Activated T-helper 2 cell treated with anti-CD3 and anti-CD28 coated beads, Interferon-gamma antibody, Interleukin-2, Interleukin-4, amounts not matched to agents 10 μg/mL and 5 μg/mL and 100 μg/mL, durations not matched to agents 14 hours and 24 hours and 36 hours (primary cell): ENCODE measurements at places on chromosomes 3 and 15. TPM values are rescaled to one million over a fixed set of nuclear protein-coding genes. Genes with fewer than 3 reads are reported as not detected.

GRCh38 chr3:133153382-133153781, 115.2 kb downstream of the TMEM108 start:
- DNase-seq: no peak

GRCh38 chr15:55403531-55403930, 4.6 kb downstream of the CCPG1 start:
- DNase-seq: no peak

GRCh38 chr3:147400111-147400510, 6.2 kb downstream of the ZIC4 start:
- no peak for DNase-seq

- DNase-seq: no peak
Measured at GRCh38 chr3:142925140-142925539, 36.3 kb upstream of the PCOLCE2 start.

GRCh38 chr15:82679626-82680199, 30.0 kb downstream of the AP3B2 start:
- no peak for DNase-seq

- DNase-seq: no peak
Measured at GRCh38 chr3:197336348-197336747, 37.9 kb upstream of the DLG1 start.

DNA sequence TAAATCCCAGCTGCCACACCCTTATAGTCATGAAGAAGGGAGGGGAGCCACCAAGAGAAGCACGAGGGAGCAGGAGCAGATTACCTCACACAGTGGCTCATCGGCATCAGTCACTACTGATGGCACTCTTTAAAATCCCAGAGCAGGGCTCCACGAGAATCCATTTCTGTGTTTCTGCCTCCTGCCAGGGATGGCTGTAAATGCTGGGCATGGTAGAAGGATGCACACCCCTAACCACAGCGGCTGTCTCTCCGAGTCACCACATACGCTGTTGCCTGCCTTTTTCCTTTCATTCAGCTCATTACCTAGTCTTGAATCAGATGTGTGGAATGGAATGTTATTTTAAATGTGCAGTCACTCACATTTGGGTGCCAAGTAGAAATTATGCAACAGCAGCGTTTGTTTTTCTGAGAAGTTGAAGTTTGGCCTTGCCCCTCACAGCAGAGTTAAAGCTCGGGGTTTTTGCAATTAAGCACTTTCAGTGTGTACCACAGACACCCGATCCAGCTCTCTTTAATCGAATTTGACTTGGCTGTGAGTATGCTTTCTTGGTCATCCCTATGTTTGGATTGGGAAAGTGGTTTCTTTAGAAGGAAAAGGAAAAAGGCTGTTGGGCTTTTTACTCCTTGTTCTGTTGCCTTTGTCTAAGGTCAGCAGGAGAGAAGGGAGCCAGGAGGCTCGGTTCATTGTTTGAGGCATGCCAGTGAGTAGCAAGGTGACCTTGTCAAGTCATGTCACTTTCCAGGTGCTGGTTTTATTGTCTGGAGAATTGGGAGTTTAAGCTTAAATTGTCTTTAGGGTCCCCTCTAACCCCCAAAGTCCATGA, 284.2 kb upstream of the TPM1 start:
- no peak for DNase-seq

DNA sequence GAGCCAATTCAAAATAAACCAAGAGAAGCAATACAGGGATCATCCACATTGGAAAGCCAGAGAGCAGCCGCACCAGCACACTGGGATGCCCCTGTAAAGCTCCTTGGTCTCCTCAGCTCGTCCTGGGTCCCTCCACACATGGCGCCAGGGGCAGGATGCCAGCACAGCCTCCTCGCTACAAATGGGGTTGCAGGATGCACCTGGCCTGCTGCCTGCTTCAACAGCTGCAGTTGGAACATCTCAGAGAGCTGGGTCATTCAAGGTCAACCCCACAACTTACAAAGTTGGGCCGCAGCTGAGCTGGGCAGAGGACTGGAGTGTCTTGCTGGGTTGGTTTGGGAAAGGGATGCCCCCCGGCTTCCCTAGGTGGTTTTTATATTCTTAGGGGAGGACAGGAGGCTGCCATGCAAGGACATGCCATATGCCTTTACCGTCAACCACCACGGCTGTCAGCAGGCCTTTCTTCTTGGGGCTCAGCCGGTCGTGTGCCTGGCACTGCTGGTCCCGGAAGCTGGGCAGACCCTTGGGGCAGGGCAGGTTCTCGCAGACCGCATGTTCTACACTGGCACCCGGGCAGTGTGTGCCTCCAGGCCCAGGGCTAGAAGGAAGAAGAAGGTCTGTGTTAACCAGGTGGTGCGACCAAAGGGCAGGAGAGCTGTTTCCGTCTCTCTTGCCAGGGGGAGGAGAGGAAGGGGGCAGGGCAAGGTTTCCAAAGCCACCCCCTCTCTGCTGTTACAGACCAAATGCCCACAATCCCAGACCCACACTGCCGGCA, 225.2 kb downstream of the ADAMTS17 start:
- no peak for DNase-seq

DNA sequence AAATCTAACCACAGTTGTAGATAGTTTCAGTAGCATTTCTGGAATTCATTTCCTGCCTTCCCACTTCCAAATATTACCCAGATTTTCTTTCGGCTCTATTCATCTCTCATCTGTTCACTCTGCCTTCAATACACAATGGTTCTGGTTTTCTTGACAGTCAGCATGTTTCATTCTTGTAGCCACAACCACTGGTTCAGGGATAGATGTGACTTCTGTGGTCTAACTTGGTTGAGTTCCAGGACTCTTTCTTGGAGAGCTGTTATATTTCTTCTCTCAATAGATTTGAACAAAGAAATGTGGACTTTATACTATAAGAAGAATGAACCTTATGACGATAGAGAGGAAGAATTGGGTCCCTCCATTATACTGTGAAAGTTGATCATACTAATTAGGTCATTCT, 228.8 kb downstream of the NSUN3 start:
- no peak for DNase-seq

DNA sequence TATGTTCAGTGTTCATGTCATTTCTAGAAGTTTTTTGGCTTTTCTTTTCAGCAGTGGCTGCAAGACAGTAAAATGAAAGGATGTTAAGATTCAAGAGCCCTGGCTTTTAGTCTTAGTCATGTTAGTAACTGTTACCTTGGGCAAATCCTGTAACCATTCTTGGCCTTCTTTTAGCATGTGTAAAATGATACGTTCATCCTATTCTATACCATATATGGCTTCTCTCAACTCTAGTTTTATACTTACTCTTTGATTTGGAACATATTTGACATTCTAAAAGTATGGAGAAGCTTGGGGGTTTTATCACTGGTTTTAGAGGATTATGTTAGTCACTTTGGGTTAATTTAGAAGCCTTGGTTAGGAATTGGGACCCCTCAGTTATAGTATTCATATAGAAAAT, 20.1 kb downstream of the GTF2E1 start:
- DNase-seq: no peak

DNA sequence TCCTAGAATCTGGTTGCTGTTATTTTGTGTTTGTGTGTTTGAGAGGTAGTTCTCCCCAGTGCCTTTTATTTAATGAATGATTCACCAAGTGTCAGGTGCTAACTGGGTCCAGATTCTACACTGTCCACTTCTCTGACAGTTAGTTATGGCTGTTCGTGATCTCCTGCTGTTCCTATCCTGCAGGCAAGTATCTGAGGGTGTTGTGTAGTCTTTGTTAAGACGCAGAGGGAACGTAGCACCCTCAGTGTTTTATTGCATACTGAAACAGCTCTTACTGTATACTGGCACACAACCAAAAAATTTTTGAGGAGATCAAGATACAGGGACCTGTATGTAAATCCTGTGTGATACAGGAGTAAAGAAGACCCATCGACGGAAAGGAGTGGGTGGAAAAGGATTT, 1271.3 kb downstream of the ROBO1 start:
- no peak for DNase-seq

DNA sequence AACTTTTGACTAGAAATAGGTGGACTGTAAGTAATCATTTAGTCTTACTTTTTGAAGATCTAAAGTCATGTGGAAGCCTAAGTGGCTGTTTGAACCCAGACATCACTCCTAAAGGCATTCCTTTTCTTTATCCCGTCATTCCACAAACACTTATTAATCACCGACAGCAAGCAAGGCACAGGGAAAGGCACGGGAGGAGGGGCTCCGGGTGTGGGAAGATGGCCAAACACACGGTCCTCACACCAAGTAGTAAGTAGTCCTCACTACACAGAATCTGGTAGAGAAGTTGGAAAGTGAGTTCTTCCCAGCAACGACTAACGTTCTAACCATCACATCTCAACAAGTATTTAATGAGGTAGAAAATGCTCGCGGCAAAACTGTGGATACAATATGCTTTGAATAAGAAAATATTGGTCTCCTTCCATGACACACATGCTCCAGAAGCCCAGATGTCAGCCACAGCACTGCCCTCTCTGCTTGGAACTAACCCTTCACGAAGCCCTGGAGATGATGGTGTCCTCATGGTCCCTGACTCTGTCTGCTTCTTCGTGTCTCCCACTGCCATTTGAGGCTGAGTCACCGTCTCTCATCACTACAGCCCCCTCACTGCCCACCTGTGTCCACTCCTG, 202.2 kb downstream of the OPA1 start:
- DNase-seq: no peak

DNA sequence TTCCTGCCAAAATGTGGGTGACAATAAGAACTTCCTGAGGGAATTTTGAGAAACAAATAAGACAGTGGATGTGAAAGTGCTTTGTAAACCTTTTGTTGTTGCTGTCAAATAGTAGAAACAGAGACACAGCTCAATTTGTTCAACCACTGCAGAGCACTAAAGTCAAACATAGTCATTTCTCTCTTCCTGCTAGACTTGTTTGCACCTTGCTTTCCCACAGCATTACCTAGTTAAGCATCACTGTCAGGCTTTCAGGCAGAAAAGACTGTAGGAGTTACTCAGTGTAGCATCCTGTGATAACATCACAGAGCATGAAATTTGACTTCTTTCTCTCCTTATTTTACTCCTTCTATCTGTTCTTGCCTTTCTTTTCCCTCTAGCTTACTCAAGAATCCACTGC, 27.1 kb downstream of the SLC12A1 start:
- DNase-seq: no peak

DNA sequence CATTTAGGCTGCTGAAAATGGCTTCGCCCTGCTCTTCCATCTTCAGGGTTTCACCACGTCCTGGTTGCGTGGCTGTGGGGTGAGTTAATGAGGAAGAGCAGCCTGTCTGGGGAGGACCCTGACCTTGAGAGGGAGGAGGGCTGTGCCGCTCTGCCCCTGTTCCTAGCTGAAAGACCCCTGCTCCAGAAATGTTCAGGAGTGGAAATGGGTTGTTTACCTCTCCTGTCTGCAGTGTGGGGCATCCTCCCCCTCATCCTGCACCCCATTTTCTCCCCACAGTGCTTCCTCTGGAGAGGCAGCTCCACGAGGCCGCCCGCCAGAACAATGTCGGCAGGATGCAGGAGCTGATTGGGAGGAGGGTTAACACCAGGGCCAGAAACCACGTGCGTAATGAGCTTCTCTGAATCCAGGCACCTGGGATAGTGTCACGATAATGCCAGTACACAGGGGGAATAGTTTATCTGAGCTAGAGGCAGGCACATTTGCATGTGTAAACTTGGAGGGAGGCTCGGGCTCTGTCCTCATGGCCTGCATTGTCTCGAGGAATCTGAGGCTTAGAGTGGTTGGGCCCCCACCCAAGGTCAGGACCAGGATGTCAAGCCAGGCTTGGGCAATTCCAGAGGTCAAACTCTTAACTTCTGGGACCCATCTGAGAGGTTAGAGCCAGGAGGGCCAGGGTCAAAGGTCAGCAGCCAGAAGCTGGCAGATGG, 4.0 kb downstream of the ANKDD1A start:
- DNase-seq: no peak

- DNase-seq: peak; percentile 63
Measured at GRCh38 chr3:172511783-172512762, 11.2 kb downstream of the TNFSF10 start.

DNA sequence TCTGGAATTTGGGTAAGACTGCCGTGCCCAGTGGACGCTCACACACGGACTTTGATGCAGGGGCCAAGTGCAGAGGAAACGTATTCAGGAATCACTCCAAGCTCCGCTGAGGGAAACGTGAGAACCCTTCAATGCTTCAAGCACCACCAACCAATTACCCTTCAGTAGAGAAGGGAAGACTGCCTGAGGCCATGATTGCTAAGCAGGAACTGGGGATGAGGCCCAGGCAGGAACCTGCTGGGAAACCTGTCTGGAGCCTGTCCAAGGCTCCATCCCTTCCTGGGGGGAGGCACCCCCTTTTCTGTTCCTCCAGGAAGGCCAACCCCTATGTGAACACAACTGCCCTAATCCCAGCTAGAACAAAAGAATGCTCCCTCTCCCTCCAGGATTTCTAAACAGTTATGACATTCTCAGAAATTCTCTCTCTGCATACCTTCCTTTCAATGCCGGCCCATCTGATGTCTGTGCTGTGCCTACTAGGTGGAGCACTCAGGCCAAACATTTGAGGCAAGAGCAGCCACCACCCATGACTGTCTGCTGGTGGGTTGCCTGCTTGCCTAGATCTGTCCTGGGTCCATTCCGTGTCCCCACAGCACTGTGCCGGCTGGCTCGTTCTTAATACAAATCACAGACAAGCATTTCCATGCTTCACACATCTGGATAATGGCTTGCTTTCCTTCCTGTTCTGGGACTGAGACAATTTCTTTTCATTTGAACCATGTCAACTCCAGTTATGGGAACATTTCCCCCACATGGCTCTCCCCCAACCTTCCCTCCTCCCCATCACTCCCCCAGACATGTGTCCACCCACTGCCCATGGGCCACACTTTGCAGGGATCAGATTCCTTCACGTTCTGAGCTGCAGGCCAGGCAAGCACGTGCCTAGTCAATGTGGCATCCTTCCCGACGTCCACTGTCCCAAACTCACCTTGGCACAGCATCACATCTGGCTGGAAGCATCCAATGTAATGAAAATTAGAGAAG, 149.4 kb downstream of the ADAMTS17 start:
- DNase-seq: no peak

DNA sequence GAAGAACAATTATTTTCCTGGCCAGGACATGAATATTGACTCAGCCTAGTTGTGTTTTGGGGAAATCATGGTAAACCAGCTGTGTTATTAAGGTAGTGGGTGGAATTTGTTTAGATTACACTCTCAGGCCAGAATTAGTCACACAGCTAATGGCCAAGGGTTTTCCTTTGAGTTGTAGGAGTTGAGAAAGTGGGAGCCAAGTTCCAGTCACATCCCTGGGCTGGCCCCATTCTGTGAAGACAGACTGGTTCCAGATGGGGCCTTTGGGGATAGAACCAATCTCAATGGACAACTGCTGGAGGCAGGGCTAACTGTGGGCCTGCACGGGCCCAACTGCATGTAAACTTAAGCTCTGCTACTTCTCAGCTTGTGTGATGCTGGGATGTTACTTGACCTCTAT, 1.4 kb upstream of the RASL12 start:
- DNase-seq: no peak

GRCh38 chr3:134212967-134213665, 37.5 kb downstream of the RYK start:
- peak; percentile 62 for DNase-seq

GRCh38 chr3:130700541-130700940, 46.1 kb downstream of the PIK3R4 start:
- no peak for DNase-seq

- DNase-seq: no peak
Measured at GRCh38 chr3:60189304-60189703, 1061.9 kb downstream of the FHIT start.

GRCh38 chr3:115658032-115658336, 34.7 kb downstream of the GAP43 start:
- DNase-seq: no peak

TGM5 gene
- 0.09 and 0.21 TPM in 2 replicates for total RNA-seq

GATA2 gene
- total RNA-seq: 0.09 and 0.28 TPM in 2 replicates

GALNT15 gene
- 0.07 TPM in 1 of 2 replicates, not detected in the other for total RNA-seq

IL17RB gene
- total RNA-seq: 33.3 and 36.1 TPM in 2 replicates

CCR3 gene
- total RNA-seq: not detected in 2 replicates

FBN1 gene
- total RNA-seq: 0.80 and 1.2 TPM in 2 replicates
